ENCODE measurements at places on chromosomes 3 and 15.

DNA sequence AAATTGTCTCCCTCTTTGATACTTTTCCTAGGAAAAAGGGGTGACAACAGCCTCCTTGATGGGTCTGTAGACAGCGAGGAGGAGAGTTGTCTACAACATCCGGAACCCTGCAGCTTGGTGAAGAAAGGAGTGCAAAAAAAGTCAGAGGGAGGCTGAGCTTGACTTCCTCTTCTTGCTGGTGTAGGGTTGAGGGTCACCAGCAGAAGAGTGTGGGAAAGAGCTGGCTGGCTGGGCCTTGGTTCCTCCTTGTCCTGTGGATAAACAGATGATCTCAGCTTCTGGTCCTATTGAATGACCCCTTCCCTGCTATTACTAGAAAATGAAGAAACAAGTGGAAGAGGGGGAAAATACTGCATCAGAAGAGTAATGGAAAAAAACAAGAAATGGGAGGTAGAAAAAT, 20.4 kb downstream of the SLC7A14 start:
- H3K27me3 ChIP-seq: no peaks in the 10 kb centered on the region
- no peaks in the 10 kb centered on the region for H3K36me3 ChIP-seq
- no peak overlapping the region for H3K4me3 ChIP-seq

DNA sequence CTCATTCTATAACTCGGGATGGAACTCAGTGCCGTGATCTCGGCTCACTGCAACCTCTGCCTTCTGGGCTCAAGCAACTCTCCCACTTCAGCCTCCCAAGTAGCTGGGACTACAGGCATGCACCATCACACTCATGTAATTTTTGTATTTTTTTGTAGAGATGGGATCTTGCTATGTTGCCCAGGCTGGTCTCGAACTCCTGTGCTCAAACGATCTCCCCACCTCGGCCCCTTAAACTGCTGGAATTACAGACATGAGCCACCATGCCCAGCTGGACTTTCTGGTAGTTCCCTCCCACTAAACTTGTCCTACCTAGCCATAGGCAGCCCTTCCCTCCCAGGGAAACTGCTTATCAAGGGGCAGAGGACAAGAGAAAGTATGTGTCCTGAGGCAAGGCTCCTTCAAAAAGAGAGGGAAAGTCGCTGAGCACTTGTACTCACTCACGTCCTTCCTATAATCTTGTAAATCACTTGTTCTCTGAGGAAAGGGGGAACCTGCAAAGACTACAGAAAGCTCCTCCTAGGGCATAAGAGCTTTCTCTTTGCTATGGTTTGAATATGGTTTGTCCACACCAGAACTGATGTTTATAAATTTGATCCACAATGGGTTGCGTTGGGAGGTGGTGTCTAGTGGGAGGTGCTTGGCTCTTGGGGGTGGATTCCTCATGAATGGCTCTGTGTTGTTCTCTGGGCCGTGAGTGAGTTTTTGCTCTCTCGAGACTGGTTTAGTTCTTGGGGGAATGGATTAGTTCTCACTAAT, 13.6 kb upstream of the TBL1XR1 start:
- H3K4me3 ChIP-seq: no peak overlapping the region
- H3K4me1 ChIP-seq: no peaks in the 10 kb centered on the region
- H3K36me3 ChIP-seq: no peaks in the 10 kb centered on the region
- no peaks in the 10 kb centered on the region for H3K27me3 ChIP-seq
- DNase-seq: no peak

DNA sequence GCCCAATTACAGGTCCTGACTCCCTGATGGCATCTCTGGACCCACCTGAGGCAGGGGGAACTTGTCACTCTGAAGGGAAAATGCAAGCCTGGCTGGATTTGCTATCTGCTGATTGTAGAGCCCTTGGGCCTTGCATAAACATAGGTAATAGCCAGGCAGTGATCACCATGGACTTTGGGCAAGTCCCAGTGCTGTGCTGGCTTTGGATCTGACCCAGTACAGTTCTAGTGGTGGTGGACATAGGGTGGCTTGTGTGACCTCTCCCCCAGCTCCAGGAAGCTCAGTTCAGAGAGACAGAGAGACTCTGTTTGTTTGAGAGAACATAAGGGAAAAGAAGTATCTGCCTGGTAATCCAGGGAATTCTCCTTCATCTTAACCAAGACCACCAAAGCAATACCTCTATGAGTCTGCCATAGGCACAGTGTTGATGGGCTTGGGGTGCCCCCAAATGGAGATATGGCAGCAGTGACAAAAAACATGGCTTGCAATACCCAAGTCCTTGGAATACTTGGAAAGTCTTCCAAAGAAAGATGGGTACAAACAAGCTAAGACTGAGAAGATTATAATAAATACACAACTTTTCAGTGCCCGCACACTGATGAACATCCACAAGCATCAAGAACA, 348.5 kb downstream of the PYDC2 start:
- H3K27ac ChIP-seq: no peak overlapping the region
- no peak overlapping the region for H3K4me3 ChIP-seq
- no peak for DNase-seq
- H3K27me3 ChIP-seq: no peaks in the 10 kb centered on the region
- H3K4me1 ChIP-seq: no peaks in the 10 kb centered on the region
- no peaks in the 10 kb centered on the region for H3K36me3 ChIP-seq

GRCh38 chr3:120067083-120067482, 27.2 kb downstream of the GSK3B start:
- no peaks in the 10 kb centered on the region for H3K4me1 ChIP-seq
- no peak for DNase-seq
- H3K27ac ChIP-seq: no peak overlapping the region
- H3K27me3 ChIP-seq: no peaks in the 10 kb centered on the region
- no peaks in the 10 kb centered on the region for H3K36me3 ChIP-seq

- no peak overlapping the region for H3K4me3 ChIP-seq
- peaks cover 35% of the 10 kb centered on the region for H3K4me1 ChIP-seq
- peak overlapping the region; percentile 40 for H3K27ac ChIP-seq
- no peaks in the 10 kb centered on the region for H3K27me3 ChIP-seq
- no peaks in the 10 kb centered on the region for H3K36me3 ChIP-seq
Observed at GRCh38 chr3:114408736-114409670, 115.2 kb downstream of the TIGIT start.

- peak overlapping the region; percentile 90 for H3K4me3 ChIP-seq
- H3K27me3 ChIP-seq: no peaks in the 10 kb centered on the region
- H3K4me1 ChIP-seq: peaks cover 3% of the 10 kb centered on the region
- H3K27ac ChIP-seq: peak overlapping the region; percentile 90
Observed at GRCh38 chr15:43828061-43828657, 1.4 kb downstream of the WDR76 start.

- peaks cover 2% of the 10 kb centered on the region for H3K4me1 ChIP-seq
- no peaks in the 10 kb centered on the region for H3K36me3 ChIP-seq
- DNase-seq: no peak
Observed at GRCh38 chr3:71366988-71367604, 216.4 kb downstream of the FOXP1 start.

DNA sequence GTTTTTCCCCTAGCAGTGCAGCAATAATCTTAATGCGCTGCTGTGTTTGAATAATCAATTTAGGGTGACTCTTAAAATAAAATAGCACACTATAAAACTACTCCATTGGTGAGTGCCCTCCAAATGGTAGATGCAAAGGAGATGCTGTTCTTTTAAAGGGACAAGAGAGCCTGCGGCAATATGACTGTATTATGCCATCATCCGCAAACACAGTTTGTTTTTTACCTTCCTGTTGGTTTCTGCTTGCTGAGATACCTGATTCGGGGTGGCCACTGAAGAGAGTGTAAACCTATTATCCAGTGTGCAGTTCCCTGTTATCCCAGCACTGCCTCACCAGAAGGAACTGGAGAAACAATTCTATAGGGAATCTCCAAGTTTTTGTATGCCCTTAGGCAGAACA, 523.1 kb upstream of the TGFBR2 start:
- no peaks in the 10 kb centered on the region for H3K36me3 ChIP-seq
- no peak overlapping the region for H3K27ac ChIP-seq
- no peak overlapping the region for H3K4me3 ChIP-seq
- no peaks in the 10 kb centered on the region for H3K4me1 ChIP-seq
- no peaks in the 10 kb centered on the region for H3K27me3 ChIP-seq

DNA sequence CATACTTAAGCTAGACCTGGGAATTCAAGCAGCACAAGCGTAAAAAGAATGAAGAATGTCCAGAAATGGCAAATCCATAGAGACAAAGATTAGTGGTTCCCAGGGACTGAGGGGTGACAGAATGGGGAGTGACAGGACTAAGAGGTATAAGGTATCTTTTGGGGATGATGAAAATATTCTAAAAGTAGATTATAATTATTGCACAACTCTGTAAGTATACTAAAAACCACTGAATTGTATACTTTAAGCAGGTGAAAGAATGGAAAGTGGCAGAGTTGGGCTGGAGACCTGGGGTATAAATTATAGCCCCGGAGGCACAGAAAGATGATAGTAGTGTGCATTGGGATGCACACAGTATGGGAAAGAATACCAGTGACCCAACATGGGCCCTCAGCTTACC, 5.6 kb downstream of the BRK1 start:
- H3K27me3 ChIP-seq: no peaks in the 10 kb centered on the region
- no peak overlapping the region for H3K27ac ChIP-seq
- no peaks in the 10 kb centered on the region for H3K36me3 ChIP-seq
- H3K4me1 ChIP-seq: peaks cover 7% of the 10 kb centered on the region
- H3K4me3 ChIP-seq: no peak overlapping the region

DNA sequence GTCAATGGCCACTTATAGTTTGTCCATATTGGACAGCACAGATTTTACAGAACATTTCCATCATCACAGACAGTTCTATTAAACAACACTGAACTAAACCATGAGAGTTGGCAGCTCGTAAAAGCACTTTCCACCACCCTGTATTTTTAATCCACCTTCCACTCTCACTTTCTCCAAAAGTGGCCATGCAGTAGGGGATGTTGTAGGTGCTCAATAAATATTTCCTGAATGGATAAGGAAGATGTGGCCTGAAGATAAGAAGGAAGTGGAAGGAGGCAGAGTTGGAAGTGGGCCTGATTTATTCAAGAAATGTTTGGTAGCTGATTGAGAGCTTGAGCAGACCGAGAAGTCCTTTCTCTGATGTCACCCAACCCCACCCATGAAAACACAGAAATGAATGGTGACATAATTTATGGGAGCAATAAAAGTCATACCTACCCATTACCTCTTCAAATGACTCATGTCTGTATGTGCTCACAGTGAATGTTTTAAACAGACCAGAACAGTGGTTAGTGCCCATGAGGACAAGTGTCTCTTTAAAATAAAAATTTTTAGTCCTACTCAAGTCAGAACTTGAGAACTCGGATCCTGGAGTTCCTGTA, 39.6 kb upstream of the CTNNB1 start:
- H3K4me3 ChIP-seq: no peak overlapping the region
- DNase-seq: no peak
- H3K27me3 ChIP-seq: no peaks in the 10 kb centered on the region
- H3K36me3 ChIP-seq: no peaks in the 10 kb centered on the region
- no peak overlapping the region for H3K27ac ChIP-seq
- no peaks in the 10 kb centered on the region for H3K4me1 ChIP-seq

GRCh38 chr3:13896473-13897154, 16.7 kb upstream of the WNT7A start:
- H3K27me3 ChIP-seq: no peaks in the 10 kb centered on the region
- no peaks in the 10 kb centered on the region for H3K4me1 ChIP-seq

DNA sequence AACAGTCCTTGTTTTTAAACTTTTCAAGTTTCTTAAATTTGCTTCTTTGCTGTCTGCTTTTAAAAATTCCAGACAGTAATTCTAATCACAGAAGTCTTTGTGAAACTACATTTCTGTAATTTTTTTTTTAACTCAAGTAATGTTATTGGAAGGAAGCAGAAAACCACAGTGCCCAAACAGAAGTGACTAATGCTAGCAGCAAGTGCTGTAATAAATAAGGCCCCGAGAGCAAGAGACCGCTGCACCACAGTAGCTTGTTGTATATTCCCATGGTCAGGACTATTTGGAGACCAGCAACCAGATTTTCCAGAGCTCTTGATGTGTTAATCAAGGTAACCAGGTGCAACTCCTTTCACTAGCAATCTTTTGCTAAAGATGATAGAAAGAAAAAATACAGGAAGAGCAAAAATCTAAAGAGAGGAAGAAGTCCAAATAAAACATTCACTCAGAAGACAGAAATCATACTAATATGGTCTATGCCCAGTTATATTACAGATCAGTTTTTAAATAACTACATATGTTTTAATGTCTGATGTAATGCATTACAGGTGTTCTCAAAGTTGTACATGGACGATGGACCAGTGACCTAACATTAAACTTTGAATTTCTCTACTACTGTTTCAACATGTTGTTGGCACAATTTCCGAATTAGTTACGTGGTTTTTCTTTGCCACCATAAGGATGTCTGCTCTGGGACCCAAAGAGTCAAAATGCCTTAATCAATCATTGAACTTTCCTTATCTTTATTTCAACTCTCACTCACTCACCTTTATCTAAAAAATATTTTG, 36.4 kb downstream of the WWTR1 start:
- H3K4me1 ChIP-seq: peaks cover 9% of the 10 kb centered on the region
- H3K4me3 ChIP-seq: no peak overlapping the region
- no peaks in the 10 kb centered on the region for H3K36me3 ChIP-seq
- H3K27ac ChIP-seq: no peak overlapping the region
- peak; percentile 97 for DNase-seq

- DNase-seq: peak; percentile 86
- peaks cover 17% of the 10 kb centered on the region for H3K4me1 ChIP-seq
- H3K27me3 ChIP-seq: no peaks in the 10 kb centered on the region
- no peaks in the 10 kb centered on the region for H3K36me3 ChIP-seq
Observed at GRCh38 chr15:32908135-32908801, 190.5 kb downstream of the GREM1 start.

DNA sequence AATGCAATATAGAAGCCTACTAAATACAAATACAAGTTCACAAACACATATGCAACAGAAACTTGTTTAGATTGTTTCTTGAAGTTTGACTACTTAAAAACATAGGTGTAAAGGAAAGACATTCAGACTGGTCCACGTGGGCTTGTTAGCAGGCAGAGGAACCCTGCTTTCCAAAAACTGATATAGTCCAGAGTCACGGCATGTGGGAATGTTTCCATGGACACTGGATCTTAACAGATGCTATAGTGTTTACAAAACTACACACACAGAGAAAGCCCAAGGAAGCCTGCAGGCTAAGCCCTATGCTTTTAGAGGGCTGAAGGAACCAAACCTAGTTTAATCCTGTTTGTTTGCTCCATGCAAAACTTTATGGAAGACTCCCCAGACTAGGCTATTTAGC, 45.2 kb upstream of the LRRC58 start:
- H3K4me1 ChIP-seq: no peaks in the 10 kb centered on the region
- H3K27me3 ChIP-seq: no peaks in the 10 kb centered on the region
- H3K27ac ChIP-seq: no peak overlapping the region

GRCh38 chr3:72604328-72604727, 243.9 kb downstream of the SHQ1 start:
- H3K4me1 ChIP-seq: no peaks in the 10 kb centered on the region
- no peak overlapping the region for H3K27ac ChIP-seq
- H3K4me3 ChIP-seq: no peak overlapping the region
- no peaks in the 10 kb centered on the region for H3K36me3 ChIP-seq
- no peak for DNase-seq

DNA sequence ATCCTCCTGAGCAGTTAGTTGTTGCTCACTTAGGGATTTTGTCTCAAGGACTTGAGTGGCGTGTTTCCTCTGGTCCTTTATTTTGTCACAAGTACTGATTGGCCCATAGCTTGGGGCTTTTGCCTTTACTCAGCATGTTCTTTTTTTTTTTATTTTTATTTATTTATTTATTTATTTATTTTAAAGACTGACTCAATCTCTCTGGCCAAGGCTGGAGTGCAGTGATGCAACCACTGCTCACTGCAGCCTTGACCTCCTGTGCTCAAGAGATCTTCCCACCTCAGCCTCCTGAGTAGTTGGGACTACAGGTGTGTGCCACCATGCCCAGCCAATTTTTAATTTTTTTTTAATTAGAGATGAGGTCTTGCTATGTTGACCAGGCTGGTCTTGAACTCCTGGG, 223.9 kb upstream of the TPM1 start:
- DNase-seq: no peak
- H3K4me1 ChIP-seq: peaks cover 3% of the 10 kb centered on the region
- H3K4me3 ChIP-seq: no peak overlapping the region
- H3K27ac ChIP-seq: no peak overlapping the region
- H3K36me3 ChIP-seq: no peaks in the 10 kb centered on the region
- H3K27me3 ChIP-seq: no peaks in the 10 kb centered on the region

All from fibroblast of lung (primary cell).